Astrocyte (in vitro differentiated cells and primary cell): ENCODE measurements at places on chromosomes 6 and 20. TPM values are rescaled to one million over a fixed set of nuclear protein-coding genes. Genes with fewer than 3 reads are reported as not detected.

DNA sequence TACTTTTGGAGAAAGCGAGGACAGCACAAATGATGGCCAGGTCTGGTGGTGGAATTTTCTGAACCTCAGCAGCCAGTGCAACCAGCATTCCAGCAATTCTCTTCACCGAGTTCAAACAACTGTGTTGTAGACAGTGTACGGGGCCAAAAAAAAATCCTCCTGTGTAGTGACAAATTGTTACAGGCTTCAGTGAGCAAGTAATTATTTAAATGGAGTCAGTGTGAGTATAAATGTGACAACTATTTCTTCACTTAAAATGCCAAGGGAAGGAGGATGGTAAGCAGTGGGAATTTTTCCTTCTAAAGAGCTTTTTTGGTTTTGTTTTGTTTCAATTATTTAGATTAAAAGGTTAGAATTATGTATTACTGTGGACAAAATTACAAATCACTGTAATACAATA is 154.1 kb downstream of the TMEM242 start:
- no peak overlapping the region for H3K4me3 ChIP-seq
- no peak overlapping the region for H3K27ac ChIP-seq
- H3K27me3 ChIP-seq: no peaks in the 10 kb centered on the region
- peak; percentile 47 for DNase-seq

DNA sequence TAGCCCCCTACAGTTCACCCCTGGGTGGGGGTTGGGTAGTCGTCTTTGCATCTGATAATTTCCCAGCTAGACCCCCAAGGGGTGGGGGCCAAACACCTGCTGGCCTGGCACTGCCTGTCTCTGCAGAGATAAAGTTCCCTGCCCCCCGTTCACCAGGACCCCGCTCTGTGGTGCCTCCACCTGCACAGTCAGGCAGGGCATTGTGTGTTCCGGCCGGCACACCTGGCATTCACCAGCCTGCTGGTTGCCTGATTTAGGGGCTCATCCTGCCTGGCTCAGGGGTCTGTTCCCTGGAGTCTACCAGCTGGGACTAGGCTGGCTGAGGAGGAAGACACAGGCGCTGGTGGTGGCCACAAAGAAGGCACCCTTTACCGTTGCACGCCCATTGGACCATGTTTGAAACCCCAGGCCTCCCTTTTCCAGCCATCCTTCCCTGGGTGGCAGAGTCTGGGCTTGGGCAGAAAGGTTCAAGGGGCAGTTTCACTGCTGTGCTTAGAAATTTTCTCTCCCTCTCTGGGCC is 30.8 kb upstream of the SCRT2 start:
- no peak for DNase-seq
- H3K4me3 ChIP-seq: no peak overlapping the region
- no peak overlapping the region for H3K27ac ChIP-seq
- H3K36me3 ChIP-seq: no peaks in the 10 kb centered on the region
- H3K4me1 ChIP-seq: no peaks in the 10 kb centered on the region

DNA sequence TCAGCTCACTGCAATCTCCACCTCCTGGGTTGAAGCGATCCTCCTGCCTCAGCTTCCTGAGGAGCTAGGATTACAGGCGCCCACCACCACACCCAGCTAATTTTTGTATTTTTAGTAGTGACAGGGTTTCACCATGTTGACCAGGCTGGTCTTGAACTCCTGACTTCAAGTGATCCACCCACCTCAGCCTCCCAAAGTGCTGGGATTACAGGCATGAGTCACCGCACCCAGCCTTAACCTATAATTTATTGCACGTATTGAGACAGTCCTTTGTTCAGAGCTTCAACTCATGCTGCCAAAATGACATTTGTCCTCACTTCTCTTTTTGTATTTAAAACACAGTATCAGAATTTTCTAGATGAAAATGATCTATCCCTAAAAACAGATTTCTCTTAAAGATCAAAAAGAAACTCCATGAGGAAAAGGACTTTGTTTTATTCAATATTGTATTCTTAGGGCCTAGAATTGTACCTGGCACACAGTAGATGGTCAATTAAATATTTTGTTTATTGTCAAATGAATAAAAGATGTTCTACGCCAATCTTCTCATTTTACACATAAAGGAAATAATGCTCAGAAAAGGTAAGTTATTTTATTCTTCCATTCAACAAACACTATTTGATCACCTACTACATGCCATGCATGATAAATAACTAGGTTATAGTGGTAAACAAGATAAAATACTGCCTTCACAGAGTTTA is 10.8 kb downstream of the SERAC1 start:
- peaks cover 4% of the 10 kb centered on the region for H3K36me3 ChIP-seq
- H3K4me3 ChIP-seq: no peak overlapping the region
- no peak for DNase-seq
- H3K27ac ChIP-seq: no peak overlapping the region
- H3K27me3 ChIP-seq: no peaks in the 10 kb centered on the region

OR2B2 gene
- total RNA-seq: not detected in 2 replicates
